ENCODE measurements at places on chromosomes 5 and 9.

DNA sequence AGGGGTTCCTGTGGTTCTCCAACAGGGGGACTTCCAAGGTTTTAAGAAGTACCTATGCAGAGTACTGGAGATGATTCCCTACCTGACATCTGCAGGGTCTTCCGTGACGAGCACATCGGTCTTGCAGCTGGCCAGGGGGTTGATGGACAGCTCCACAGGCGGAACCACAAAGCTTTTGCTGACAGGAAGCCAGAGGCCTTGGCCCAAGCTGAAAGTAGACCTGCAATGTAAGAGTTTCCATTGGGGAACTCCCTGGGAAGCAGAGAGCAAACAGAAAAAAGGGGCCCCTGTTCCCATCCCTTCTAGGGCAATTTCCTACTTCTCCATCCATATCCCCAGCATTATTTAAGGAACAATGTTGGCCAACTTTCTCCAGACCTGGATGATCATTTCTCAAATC, 288.0 kb downstream of the TRIM32 start:
- no peak for DNase-seq

DNA sequence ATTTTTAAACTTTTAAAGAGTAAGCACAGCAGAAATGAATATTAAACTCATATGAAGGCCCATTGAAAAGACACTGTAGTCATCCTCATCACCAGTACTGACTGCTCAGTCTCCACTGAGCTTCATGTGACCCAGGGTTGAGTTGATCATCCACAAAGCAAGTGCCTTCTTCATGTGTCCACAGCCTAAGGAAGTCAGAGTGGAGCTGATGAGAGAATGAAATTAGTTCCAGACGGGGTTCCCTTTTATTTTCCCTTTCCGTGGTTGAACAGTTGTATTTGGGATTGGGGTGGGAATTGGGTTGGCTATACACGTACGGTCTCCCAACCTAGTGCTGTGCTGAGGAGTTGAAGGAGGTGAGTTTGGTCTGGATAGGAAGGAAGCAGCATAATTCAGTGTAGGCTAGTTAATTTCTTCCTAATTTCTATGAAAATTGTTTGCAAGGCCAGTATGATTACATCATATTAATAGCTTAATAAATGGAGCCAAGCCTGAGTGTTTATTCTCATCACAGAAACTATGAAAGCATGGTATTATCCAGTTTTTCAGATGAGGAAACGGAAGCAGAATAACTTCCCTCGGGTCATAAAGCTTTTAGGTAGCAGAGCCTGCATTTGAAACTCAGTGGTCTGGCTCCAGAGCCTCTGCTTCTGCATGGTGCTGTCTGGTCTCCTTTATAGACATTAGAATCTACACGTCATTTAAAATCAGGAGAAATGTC, 103.9 kb upstream of the DMRT1 start:
- DNase-seq = no peak

- DNase-seq = no peak
Observed at GRCh38 chr9:21608200-21608599, 126.1 kb upstream of the IFNE start.

DNA sequence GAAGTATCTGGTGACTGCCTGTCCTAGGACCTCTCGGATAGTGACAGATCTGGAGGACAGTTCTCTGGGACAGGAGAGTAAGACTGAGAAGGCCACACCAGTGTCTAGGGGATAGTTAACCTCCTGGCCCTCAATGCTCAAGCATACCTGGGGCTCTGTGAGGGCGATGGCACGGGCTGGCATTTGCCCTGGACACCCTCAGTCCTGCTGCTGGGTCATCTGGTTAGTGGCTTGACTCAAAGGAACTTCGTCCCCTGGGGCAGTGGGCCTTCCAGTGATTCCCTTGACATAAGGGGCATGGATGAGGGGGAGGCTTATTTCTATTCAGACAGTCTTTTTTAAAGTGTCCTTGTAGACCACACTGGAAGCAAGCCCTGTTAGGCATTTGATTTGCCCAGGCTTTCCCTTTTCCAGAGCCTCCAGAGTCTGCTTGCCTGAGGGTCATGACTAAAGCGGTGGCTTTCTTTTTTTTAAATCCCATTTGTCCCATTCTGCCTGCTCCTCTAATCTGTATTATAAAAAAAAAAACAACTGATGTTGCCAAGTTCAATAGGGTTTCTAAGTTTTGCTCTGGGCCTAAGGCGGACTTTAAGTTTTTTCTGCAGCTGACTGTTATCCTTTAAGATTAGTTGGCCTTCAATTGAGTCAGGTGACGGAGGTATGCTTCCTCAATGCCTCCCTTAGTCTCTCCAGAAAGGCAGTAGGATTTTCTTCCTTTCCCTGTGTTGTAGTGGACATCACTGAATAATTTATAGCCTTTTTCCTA, 2083.5 kb upstream of the C9orf72 start:
- no peak for DNase-seq

- no peak for DNase-seq
Observed at GRCh38 chr9:134891713-134892112, 11.1 kb downstream of the FCN2 start.

DNA sequence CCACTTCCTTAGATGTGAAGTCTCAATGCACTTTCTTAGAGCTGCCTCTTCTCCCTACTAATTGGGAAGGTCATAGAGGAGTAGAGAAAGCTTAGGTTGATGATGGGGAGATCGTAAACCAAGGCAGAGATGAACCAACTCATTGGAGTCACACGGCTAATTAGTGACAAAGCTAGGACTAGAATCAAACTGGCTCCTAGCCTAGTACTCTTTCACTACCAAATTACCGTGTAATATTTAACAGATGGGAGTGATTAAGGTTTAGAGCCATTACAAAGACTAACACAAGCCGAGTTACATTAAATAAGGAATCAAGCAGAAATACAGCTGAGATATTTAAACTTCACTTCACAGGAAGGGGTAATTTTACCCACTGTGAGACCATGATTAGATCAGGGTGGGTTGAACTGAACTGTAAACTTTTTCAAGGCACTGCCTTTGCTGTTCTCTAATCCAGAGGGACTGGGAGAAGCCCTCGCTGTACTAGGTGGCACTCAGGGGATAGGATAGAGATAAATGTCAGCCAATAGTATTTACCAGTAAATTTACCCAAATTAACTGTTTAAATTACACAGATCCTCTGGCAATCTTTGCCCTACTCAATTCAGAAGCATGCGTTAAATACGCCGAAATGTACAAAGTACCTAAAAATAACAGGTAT, 166.4 kb upstream of the PIK3R1 start:
- no peak for DNase-seq

DNA sequence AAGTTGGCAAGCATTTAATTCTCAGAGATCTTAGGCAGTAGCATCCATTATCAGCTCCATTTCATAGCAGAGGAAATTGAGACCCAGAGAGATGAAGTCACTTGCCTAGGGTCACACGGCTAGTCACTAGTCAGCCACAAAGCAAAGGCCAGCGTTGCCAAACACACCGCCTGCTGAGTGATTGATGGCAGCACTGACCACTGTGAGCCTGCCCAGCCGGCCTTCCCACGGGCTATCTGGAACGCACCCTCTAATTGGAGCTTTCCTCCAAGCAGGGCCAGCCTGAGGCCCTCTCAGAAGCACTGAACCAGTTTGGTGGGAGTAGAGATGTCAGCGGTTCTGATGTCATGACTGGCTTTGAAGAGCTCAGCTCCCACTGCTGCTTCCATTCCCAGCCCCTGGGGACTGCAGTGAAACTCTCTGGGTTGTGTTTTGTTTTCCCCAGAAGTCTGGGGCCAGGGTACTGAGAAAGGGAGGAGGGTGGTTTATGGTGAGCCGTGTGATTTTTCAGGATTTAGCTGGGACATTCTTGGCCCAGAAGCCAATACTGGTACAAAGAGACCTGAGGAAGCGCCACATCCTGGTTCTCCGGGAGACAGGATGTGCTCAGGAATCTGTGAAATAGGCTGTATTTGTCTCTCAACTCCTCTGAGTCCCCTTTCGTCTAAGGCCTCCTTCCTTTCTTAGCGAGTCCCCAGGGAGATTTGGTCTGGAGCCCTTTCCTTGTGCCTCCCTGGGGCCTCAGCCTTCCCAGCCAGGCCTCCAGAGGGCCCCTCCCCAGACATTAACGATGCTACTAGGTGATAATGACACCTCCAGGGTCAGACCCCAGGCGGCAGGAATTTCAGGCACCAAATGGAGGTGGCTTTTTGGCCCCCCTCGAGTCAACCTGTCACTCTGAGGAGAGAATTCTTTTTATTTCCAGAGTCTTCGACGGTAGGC, 44.5 kb downstream of the SPRY4 start:
- DNase-seq = no peak

DNA sequence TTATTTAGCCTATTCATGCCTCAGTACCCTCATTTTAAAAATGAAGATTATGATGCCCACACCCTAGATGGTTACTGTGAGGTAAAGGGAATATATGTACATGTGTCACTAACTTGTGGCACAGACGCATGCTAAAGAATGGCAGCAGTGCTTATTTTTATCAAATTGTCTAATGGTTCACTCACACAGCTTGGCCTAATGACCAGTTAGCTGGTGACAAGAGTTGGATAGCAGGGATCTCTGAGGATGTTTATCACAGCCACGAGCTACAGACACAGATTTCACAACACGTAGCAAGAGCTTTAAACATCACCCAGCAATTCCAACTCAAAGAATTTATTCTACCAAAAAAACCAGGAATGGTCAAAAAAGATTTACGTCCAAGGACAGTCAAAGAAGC, 7.2 kb downstream of the BAG1 start:
- no peak for DNase-seq

- DNase-seq = no peak
Observed at GRCh38 chr5:125311743-125312142, 565.3 kb upstream of the ZNF608 start.

DNA sequence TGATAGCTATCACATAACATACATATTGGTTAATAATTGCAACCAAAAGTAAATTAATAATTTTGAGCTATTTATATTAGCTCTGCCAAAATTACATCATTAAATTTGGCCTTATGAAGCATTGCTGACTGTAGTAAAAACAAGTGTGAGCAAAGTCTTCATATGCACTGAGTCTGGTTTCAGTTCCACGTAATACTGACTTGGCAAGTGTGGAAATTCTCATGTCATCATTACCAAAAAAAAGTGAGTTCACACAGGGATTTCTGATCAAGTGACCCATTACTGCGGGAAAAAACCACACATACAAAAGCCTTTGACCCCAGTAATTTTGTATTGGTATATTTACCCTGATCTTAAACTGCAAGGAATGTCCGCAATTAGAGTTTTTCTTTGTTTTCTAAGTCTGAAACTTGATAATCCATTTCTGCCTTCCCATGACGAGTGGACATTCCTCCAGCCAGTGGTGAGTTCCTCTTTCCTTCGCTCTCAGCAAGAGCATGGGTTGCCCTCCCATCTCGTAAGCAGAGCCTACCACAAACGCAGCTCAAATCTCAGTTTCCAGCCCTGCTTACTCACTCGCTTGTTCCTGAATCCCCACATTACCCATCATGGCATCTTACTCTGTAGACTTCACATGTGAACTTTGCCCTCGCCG, 220.2 kb upstream of the DMRT1 start:
- no peak for DNase-seq

DNA sequence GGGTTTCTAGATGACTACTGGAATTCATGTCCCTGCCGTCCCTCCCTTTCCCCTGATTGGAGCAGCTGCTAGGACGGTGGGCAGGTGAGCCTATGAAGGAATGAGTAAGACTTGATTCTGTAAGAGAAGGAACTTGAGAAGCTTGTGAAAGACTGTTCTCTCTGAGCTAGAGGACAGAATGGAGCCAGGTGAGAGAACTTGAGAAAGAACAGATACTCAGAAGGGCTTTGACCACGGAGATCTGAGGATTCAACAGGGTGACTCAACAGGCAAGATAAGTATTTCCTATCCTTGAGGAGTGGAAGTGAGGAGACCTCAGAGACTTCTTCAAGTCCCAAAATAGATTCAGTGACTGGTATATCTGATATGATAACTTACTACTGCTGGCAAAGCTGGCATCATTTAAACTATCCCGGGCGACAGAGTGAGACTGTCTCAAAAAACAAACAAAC, 41.9 kb downstream of the HSDL2 start:
- DNase-seq = no peak

DNA sequence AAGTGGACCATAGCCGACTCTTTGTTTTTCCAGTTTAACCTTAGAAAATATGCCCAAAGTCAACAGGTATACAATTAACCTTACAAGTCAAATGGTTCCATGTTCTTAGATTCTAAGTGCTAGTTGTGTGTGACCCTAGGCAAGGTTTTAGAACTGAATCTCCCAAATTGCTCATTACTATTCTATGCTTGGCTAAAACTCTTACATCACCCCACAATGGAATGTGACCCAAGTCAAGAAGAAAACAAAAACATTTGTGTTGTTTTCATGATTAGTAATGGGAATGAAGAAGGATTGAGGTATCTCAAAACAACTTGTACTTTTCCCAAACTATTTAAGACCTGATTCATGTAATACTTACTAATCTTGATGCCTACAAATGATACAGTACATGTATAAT, 159.2 kb downstream of the ARRDC3 start:
- DNase-seq = no peak

DNA sequence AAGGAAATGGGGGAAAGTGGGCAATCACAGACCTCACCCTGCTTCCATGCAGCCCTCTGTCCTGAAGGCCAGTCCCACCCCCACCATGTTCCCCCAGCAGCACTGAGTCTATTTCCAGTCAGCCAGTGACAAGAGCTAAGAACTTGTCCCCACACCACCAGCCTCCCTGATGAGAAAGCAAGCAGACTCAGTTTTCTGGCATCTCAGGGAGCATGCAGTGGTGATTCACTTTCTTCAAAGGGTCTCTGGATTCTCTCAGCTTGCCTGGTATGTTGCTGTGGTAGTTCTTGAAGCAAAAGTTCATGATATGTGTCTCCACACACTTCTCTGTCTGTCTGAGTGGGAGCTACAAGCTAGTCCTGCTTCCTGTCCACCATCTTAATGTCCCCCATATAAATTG, 799.9 kb upstream of the TYRP1 start:
- no peak for DNase-seq

- DNase-seq = no peak
Observed at GRCh38 chr5:42840269-42840668, 28.6 kb upstream of the SELENOP start.

DNA sequence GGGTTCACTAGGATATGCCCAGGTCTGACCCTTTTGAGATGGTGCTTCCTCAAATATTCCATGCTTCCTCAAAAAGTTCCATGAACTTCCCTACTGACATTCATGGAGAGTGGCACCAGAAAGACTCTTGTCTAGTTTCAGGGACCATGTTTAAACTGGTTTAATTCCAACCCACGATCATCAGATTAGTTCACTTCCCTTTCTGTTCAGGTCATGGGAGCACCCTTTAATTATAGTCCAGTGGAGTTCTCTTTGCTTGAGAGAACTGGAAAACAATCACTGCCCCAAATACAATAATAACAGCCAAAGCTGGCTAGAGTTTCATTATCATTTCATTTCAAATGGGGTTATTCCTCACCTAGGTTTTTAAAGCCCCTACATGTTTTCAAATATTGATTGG, 9.7 kb upstream of the ERBIN start:
- no peak for DNase-seq

DNA sequence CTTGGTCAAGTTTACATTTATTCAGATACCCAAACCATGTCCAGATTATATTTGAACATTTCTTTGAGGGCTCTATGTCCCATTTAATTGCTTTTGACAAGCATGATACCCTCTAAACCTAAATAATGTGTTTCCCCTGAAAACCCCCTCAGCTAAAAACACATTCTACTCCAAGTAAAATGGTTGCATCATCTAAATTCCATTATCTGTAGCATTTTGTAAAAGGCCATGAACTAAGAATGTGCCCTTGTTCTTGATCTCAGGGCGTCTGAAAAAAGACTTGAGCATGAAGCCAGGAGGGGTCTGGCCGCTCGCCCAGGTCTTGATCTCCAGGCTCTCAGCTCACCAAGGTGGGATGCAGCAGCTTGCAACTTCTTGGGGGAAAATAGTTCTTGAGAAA, 53.5 kb upstream of the ERCC6L2 start:
- no peak for DNase-seq

GRCh38 chr9:126842220-126842842, 18.1 kb upstream of the ZBTB34 start:
- DNase-seq = no peak
